ENCODE measurements at places on chromosomes 5 and 9. TPM values are rescaled to one million over a fixed set of nuclear protein-coding genes. Genes with fewer than 3 reads are reported as not detected.

SLC22A4 gene
- not detected for total RNA-seq

IL9 gene
- not detected for total RNA-seq

CPEB4 gene
- total RNA-seq = 16.0 TPM

FLT4 gene
- 40.6 TPM for total RNA-seq

ELL2 gene
- total RNA-seq = 13.8 TPM

MARCOL gene
- not detected for total RNA-seq

FGF18 gene
- 0.38 TPM for total RNA-seq

GABRA6 gene
- not detected for total RNA-seq

RNF183 gene
- total RNA-seq = not detected

CDKN2A gene
- total RNA-seq = 0.60 TPM

CCT5 gene
- 103 TPM for total RNA-seq

IZUMO3 gene
- total RNA-seq = not detected

PFN3 gene
- not detected for total RNA-seq

Data from naive thymus-derived CD8-positive, alpha-beta T cell (primary cell).